ENCODE measurements at places on chromosomes 12 and 14. TPM values are rescaled to one million over a fixed set of nuclear protein-coding genes. Genes with fewer than 3 reads are reported as not detected.

- no peak for DNase-seq
Measured at GRCh38 chr14:81759541-81759940, 225.9 kb upstream of the SEL1L start.

- no peak for DNase-seq
Measured at GRCh38 chr12:120718055-120718454, 7.6 kb upstream of the ACADS start.

The ARG2 gene
- polyA plus RNA-seq, result 133 TPM

GRCh38 chr14:92105073-92105892 is 1.1 kb downstream of the ATXN3 start:
- no peak for DNase-seq
